Suppressor macrophage treated with lipopolysaccharide for 1 hour (primary cell): ENCODE measurements at places on chromosomes 2 and 18.

GRCh38 chr2:236678307-236678975 lies 108.8 kb downstream of the ACKR3 start:
- DNase-seq: no peak

DNA sequence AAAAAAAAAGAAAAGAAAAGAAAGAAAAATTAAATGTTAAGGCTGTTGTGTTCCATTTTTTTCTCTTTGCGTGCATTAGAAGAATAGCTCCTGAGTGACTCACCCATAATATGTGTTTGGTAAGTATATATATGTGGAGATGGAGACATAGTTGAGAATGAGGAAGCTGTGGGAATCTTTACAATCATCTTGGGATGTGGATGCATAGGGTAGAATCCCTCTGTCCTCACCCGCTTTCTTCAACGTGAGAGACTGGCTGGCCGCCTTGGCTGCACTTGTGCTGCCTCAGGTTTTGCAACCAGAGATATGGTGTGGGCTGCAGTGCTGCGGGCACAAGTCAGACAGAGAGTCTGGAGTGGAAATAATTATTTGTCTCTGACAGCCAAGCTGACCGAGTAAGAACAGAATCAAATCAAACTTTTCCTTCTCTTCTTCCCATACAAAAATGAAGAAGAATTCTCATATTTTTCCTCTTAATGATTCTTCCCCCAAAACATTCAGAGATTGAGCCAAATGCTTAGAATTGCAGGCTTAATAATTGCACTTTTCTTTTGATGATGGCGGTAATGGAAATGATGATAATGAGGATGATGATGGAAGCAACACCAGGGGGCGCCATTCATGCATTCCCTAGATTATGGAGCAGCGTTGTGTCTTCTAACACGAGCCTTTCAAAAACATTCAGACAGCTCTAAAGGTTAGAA lies 48.5 kb downstream of the SERPINB7 start:
- DNase-seq: peak; percentile 38

DNA sequence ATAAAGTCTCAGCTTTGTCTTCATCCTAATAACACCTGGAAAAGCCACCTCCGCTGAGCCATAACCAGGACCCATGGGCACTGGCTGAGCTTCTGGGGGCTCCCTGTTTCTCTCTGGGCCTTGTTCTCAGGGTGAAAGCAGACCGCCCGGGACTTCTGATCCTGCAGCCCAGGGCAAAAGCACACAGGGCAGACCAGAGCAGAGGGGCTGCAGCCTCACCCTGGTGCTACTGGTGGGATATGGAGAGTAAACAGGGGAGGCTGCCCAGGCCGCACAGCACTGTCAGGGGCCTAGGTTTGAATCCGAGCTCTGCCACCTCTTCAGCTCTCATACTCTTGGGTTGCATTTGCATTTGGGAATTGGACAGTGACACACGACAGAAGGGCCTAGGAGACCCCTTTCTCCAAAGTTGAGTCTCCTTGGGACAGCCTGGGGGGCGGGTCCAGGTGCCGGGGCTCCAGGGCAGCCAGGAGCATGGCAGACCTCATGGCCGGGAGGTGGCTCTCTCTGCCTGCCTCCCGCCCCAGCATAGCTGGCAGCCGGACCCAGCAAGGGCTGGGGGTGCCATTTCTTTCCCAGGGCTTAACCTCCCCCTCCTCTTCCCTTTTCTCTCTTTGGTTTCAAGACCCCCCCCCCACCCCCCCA lies 164.9 kb downstream of the INHBB start:
- DNase-seq: no peak

GRCh38 chr2:30305235-30305634 lies 73.9 kb downstream of the LBH start:
- DNase-seq: no peak

- DNase-seq: peak; percentile 53
These were observed 16.7 kb downstream of the IL1F10 start for GRCh38 chr2:113084249-113085000.
